Fibroblast of skin of back (primary cell): ENCODE measurements at places on chromosomes 5 and 9.

DNA sequence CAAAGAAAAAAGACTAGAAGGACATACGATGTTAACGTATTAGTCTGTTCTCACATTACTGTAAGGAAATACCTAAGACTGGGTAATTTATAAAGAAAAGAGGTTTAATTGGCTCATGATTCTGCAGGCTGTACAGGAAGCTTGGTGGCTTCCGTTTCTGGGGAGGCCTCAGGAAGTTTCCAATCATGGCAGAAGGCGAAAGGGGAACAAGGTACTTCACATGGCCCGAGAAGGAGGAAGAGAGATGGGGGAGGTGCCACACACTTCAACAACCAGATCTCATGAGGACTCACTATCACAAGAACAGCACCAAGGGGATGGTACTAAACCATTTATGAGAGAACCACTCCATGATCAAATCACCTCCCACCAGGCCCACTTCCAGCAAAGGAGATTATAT, 110.1 kb downstream of the CARTPT start:
- no peak for DNase-seq

DNA sequence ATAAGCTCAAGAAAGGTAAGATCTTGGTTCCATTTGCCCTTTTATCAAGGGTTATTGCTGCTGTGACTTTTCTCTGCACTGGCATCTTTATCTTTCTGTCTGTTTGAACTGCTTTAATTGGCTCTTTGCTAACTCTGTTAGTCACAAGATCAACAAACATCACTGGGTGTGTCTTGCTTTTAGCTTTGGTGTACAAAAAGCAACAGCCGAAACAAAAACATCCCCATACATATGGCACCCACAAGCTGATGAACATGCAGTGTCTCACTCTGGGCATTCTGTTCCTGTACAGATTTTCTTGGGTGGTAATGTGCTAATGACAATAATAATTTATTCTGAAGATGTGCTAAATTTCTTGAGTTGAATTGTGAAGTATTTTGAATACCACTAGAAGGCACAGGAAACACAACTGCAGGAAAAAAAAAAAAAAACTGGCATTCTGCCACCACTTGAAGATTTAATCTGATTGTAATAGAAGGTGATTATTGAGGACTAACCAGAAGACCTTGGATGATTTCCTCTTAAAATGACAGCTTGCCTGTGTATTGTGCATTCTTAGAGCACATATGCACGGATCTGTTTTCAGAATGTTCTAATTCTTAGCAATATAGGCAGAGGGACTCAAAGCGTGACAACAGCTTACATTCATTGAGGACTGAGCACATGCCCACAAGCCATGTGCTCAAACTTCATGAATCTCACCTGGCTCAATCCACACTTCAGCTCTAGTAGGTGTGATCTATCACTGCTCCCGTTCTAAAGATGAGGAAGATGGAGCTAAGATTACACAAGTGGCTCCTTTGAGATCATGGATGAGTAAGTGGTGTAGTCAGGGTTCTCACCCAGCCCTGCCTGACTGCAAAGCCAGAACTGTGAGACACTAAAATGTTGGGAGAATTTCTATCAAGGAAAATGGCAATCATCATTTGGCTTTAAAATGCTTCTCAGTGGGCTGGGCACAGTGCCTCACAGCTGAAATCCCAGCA, 96.4 kb downstream of the EBF1 start:
- peak; percentile 84 for DNase-seq

DNA sequence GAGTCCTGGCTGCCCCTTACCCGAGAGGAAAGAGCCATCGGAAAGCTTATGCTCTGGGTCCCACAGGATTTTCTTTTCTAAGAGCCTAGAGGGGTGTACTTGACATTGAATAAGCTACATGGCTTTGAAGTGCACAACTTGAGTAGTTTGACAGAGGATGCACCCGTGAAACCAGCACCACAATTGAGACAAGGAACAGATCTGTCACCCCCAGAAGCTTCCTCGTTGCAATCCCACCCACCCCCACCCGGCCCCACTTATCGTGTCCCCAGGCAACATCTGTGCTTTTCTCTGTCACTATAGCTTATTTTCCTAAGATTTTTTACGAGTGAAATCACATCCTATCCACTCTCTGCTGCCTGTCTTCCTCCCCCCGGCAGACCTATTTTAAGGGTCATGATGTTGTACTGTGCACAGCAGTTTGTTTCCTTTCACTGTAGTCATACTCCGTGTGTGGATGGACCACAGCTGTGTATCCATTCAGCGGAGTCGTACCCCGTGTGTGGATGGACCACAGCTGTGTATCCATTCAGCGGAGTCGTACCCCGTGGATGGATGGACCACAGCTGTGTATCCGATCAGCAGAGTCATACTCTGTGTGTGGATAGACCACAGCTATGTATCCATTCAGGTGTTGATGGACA, 8.8 kb upstream of the FCN2 start:
- DNase-seq: peak; percentile 64

DNA sequence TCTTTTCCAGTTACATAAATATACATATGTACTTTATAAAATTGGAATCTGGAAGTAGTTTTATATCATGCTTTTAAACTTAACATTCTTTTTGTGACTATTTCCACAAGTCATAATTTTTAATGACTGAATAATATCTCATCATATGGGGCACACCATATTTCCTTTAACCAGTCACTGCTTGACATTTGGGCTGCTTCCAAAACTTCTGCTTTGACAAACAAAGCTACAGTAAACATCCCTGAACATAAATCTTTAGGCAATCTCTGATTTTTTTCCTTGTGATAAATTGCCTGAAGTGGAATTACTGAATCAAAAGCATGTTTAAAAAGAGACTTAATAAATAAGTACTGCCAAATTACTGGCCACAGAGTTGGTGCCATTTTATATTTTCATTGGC, 178.0 kb downstream of the FSTL4 start:
- no peak for DNase-seq

- DNase-seq: no peak
Observed at GRCh38 chr9:89871871-89872331, 267.1 kb downstream of the GADD45G start.

- peak; percentile 94 for DNase-seq
Observed at GRCh38 chr5:72281764-72282499, 38.1 kb downstream of the MRPS27 start.

- no peak for DNase-seq
Observed at GRCh38 chr9:23322392-23322791, 503.6 kb downstream of the ELAVL2 start.

- no peak for DNase-seq
Observed at GRCh38 chr9:18452276-18452675, 21.7 kb upstream of the ADAMTSL1 start.

DNA sequence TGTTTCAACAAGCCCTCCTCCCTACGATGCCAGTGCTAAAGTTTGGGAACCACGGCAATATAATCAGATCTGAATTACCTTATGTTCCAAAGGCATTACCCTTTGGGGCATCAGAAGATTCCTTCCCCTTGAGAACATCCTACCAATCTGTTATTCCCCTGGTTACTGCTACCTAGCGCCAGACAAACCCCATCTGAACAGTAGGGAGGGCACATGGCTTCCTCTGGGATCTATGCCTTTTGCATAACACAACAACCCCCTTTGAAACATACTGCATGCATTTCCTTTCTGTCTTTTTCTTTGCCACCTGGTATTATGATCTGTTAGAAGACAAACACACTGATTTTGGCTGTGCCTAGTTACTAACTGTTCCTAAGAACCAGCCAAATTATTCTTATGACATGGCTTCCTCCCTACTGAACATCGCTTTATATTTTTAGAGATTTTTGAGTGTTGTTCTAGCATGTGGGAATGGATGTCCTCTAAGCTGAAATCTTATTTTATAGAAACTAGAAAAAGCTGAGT, 103.9 kb upstream of the DAPK1 start:
- DNase-seq: no peak

GRCh38 chr9:20950707-20951106, 80.7 kb downstream of the HACD4 start:
- DNase-seq: no peak

DNA sequence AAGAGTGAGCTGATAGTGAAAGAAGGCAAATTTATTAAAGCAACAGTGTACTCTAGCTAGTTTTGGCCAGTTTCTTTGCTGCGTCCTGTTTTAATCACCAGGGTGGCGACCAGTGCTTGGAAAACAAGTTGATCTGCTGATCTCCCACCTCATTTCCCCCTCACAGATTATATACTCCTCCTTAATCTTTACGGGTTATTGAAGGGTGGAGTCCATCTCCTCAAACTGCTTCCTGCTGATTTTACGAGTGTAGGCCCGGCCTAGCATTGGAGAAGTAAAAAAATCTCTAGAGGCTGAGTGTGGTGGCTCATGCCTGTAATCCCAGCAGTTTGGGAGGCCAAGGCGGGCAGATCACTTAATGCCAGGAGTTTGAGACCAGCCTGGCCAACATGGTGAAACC, 14.0 kb upstream of the CFAP95 start:
- no peak for DNase-seq

DNA sequence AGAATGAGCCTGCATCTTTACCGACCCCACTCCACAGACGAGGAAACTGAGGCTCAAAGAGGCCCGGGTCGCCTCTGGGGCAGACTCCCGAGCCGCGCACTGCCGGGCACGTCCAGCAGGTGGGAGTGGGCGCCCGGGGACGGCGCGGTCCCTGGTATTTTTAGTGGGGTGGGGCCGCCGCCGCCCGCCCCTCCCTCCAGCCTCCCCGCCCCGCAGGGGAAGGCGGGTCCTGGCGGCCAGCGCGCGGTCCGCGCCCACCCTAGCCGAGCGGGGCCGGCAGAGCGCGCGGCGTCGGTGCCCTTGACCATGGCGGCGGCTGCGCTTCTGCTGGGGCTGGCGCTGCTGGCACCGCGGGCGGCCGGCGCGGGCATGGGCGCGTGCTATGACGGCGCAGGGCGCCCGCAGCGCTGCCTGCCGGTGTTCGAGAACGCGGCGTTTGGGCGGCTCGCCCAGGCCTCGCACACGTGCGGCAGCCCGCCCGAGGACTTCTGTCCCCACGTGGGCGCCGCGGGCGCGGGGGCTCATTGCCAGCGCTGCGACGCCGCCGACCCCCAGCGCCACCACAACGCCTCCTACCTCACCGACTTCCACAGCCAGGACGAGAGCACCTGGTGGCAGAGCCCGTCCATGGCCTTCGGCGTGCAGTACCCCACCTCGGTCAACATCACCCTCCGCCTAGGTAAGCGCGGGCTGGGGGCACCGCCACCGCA, at the start of gene LAMC3:
Gene LAMC3, plus strand, starts transcription at position 266 of the 710 bp plus-strand sequence. Its CDS starts 41 bp downstream, at position 307.
- DNase-seq: peak; percentile 18

GRCh38 chr5:115132465-115132864, 37.2 kb downstream of the TRIM36 start:
- no peak for DNase-seq

GRCh38 chr9:3993773-3994172, 306.1 kb downstream of the GLIS3 start:
- DNase-seq: no peak

DNA sequence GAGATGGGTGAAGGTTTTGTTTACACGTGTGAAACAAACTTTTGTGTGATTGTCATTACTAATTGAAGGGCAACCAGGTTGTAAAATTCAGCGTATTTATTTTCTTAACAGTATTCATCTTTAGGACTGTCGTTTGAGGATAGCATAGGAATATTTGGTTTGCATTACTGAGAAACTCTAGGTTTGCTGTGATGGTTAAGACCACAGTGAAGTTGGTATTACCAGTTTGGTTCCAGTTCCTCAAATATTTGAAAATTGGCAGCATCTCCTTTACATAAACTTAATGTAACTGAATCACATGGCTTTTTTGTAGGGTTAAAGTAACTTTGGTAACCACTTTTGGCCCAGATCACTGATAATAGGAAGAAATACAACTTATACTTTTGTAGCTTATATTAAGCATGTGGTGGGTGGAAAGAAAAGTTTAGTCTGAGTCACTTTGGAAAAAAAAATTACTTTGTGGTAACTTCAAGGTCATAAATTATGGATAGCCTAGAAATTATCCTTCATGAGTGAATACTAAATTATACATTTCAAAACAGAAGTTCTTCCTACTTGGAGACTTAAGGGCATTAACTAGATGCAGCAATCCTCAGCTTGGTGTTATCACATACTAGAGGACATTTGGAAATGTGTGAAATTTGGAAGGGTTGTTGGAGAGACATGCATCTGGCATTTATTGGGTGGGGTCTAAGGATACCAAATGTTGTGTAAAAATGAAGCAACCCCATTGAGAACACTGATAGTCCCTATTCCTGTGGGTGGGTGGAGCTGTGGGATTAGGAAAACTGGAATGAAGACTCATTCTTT, 33.9 kb downstream of the G3BP1 start:
- no peak for DNase-seq

DNA sequence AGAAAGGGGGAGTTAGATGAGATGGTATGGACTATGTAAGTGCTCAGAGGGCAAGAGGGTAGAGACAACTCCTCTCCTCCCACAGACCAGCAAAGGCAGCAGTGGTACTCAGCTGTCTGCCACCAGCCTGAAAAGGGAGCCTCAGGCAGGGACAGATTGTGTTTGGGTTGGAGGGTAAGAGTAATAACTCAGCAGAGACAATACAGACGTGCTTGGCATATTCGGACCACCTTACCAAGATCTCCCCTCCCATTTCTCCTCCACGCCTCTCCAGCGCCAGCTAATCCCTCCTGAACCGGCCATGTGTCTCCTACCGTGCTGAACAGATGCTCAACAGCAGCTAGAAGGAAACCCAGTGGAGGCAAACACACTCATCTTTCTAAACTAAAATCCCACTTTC, 180.8 kb downstream of the ASTN2 start:
- no peak for DNase-seq

DNA sequence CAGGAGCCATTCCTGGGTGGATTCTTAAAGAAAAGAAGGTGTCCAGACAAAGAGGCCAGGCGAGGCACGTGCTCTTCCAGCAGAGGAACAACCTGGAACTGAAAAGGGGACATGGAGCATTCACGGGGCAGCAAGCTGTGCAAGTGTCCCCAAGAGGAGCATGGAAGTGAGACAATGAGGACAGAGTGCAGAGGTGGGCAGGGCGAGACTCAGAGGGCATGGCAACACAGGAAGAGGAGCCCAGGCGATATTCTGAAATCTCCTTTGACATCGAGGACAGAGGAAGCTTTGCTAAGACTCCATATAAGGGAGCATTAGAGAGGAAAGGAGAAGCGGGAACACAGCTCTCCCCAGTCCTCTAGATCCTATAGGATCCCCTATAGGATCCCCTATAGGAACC, 29.4 kb upstream of the SPATA31E1 start:
- no peak for DNase-seq

DNA sequence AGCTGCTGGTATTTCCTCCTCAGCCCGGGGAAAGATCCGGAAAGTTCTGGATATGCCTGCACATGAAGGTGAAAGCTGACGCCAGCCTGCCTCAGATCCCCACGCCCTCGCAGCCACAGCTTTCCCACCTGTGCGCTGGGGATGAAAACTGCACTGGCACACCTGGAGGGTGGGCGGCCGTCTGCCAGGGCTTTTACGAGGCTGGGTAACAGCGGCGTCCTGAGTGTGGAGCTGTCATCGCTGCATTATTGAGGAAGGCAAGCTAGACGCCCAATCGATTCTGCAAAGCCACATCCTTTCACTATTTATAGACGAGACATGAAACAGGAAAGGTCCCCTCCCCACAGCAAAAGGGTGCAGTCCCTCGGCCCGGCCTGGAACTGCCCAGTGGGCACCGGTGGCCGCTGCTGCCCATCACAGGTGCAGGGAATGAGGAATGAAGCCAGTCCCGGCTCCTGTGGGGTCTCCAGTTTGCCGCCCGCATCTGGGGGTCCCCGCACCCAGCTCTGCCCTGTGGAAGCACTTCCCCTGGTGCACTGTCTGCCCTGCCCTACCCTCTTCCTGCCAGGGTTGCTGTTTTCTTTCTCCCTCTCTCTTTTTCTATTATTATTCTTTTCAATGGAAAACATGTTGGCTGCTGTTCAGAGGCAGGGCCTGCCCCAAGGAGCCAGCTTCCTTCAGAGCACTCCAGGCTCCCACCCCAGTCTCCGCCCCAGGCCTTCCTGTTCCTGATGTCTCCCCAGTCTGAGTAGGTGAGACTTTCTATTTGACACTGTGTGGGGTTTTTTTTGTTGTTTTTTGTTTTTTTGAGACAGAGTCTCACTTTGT, 7.0 kb downstream of the NOTCH1 start:
- DNase-seq: peak; percentile 12
